Head of caudate nucleus (tissue), 42 donors: ENCODE measurements at places on chromosomes 3 and 15.

- DNase-seq: no peak
Measured at GRCh38 chr3:39013289-39013688, 38.5 kb downstream of the SCN11A start.

GRCh38 chr3:187935623-187936156 is 190.4 kb upstream of the BCL6 start:
- no peak for DNase-seq

GRCh38 chr15:64058279-64058678 is 12.0 kb upstream of the DAPK2 start:
- DNase-seq: no peak

- DNase-seq: no peak
Measured at GRCh38 chr3:120284747-120285507, at the start of gene GPR156. GPR156 (minus strand) TSS chr3:120285222; CDS start chr3:120244098, 41,124 bp downstream.

DNA sequence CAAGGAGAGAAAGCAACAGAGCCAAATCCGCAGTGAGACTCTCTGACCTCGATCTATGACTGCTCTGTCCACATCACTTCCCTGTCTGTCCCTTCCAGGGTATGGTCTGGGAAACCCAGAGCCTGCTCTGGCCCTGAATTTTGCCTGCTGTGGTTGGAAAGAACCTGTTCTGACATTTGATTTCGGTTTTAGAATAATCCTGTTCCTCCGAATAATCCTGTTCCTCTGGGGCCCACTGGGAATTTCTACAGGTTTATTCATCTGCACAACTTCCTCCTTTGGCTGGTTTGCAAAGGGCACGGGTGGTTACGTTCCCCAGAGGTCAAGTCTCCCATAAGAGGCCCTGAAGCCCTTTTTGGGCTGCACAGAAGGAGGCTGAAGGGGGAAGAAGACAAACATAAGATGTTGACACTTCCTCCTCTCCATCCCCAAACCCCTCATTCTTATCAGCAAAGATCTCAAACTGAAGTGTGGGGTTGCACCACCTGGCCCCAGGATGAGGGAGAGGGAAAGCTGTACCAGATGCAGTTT is 10.6 kb downstream of the LAMP3 start:
- no peak for DNase-seq

DNA sequence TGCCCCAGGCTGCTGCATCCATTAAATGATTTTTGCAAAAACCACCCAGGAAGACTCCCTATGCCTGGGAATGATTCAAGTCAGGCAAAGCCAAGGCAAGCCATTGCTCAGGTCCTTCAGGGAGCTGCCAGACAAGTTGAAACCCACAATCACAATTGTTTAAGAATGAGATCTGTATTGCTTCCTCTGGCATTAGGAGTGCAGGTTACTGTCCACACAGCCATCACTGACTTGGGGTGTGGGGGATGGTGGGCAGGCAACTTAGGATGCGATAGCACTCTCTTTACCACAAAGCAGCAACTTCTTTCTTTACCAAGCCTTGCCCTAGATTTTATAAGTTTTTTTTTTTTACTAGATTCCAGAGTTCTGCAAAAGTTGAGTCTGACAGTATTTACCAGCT is 15.0 kb upstream of the IL20RB start:
- DNase-seq: no peak

DNA sequence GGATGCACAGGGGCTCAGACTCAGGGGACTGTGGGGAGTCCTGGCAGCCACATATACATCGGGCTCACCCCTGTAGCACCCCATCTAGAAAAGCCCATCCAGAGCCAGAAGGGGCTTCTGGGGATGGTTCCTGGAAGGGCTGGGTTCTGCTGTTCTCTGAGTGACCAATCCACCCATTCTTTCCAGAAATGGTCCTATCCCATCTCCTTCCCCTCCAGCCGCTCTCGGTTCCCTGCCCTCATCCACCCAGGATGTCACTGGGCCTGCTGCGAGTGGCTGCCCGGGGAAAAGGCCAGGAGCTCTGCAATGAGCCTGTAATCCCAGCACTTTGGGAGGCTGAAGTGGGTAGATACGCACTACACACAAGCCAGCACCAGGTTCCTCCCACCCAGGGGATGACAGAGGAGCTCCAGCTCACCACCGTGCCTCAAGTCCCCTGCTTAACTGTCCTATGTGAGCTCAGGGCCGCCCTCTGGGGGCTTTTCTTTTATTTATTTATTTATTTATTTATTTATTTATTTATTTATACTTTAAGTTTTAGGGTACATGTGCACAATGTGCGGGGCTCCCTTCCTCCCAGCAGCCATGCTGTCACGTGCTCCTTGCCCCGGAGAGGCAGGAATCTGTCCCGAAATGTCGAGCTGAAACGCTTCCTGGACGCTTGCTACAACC is 13.6 kb upstream of the CSK start:
- DNase-seq: no peak

DNA sequence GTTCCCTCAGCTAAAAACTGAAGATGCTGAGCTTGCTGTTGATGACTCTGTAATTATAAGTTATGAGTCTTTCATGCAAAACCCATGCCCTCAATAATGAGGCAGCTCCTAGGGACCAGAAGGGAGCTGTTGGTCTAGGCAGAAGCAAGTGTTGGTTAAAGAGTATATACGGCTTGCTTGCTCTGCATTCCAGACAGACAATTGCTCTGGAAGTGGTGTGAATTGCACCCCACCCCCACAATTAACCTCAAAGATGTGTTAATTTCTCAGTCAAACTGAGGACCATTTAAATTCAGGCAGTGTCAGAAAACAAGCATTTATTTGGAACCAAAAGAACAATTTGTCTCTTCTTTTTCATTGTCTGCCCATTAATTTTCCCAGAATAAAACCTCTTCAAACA is 163.5 kb upstream of the EOMES start:
- DNase-seq: no peak

- DNase-seq: no peak
Measured at GRCh38 chr3:189171707-189172106, at the start of gene TPRG1. TPRG1 (plus strand) TSS chr3:189171971; CDS start chr3:189207385, 35,414 bp downstream.

DNA sequence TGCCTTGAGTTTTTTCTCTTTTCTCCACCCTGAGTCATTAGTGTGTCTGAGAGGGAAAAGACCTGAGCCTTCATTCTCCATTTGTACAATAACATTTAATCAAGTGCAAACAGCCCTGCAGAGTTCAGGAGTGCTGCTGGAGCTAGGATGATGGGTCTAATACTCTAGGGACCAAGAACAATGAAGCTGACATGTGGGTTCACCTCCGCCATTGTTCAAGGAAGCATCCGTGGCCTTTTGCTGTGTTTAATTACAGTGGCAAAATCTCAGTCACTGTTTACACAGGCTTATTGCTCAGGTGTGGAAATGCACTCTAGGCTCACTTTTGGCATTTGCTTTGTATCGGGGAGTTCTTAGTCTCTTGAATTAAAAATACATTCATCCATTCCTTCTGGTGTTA is 259.6 kb downstream of the LRTM1 start:
- DNase-seq: no peak

DNA sequence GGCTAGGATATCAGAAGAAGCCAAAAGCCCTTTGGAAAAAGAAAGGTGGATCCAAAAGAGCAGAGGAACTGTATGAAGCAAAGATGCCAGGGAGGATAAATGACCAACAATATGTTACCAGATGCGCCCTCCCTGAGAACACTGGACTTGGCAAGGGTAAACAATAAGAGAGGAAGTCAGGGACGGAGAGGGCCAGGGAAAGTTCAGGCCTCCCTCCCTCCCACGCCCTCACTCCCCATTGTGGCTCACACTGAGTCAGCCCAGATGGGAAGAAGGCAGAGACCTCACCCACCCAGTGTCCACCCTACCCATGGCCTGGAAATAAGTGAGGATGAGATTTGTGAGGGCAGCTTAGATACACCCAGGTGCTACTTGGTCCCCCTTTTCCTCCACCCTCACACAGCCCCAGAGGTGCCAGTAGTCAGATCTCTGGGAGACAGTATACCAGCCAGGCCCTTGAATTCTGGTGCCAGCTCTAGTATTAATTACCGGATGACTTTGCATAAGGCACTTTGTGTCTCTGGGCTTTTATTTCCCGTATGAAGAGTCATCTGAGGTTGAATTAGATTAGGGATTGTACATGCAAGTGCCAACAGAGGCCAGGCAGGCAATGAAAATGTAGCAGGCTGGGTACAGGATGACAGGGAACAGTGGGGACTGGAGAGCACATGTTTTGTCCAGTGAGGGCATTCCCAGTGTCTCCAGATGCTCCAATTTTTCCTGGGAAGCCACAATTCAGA is 35.1 kb upstream of the FRMD4B start:
- no peak for DNase-seq

- DNase-seq: no peak
Measured at GRCh38 chr15:53693729-53694475, 65.6 kb downstream of the WDR72 start.

DNA sequence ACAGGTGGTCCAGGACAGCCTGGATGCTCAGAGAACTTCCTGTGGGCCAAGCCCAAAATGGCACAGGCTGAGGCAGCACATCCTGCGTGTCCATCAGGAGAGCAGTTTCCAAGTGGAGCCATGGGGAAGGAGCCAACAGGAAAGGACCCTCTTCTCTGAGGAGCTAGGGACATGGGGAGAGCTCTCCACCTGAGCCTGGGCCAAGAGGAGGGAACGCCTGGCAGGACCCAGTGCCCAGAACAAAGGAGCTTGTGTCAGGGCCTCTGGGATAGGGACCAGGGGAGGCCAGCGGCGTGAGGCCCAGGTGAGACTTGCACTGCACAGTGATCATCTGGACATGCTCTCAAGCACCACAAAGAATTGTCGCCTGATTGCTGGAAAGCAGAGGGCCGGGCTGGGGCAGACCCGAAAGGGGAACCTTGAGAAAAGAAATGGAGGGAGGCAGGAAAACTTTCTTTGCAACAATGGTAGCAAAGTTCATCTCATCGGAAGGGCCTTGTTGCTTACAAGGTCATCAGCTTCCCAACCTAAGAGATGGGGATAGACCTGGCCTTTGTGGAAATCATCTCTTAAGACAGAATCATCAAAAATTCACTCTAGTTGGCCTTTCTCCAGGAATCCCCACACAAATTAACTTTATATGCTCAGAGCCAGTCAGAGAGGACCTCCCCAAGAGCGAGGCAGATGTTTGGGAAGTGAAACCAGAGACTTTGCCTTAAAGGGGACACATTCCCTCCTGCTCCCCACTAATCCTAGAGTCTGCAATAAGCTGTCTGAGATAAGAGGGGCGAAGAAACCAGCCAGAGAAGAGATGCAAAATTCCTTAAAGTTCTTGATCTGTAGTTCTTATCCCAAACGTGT is 47.7 kb upstream of the HES1 start:
- no peak for DNase-seq

GRCh38 chr3:111692593-111693552 is 97.7 kb upstream of the ZBED2 start:
- peak; percentile 32 for DNase-seq

- no peak for DNase-seq
Measured at GRCh38 chr3:30512576-30512975, 93.8 kb upstream of the TGFBR2 start.

DNA sequence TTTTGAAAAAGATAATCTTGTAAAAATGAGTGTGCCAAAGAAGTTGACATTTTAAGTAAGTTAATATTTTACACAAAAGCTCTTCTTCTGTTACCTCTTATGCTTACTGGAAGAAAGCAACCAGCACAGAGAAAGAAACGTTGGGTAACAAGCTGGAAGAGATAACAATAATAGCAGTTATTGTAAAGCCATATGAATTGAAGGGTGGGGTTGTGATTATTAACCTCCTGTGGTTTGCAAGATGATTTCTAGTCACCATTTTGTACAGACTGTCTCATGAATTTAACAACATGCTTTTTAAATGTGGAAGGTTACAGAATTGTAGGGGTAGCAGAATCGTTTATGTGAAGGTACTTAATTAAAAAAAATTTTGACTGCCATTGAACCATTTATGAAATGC is 9.2 kb downstream of the RAP2B start:
- no peak for DNase-seq

DNA sequence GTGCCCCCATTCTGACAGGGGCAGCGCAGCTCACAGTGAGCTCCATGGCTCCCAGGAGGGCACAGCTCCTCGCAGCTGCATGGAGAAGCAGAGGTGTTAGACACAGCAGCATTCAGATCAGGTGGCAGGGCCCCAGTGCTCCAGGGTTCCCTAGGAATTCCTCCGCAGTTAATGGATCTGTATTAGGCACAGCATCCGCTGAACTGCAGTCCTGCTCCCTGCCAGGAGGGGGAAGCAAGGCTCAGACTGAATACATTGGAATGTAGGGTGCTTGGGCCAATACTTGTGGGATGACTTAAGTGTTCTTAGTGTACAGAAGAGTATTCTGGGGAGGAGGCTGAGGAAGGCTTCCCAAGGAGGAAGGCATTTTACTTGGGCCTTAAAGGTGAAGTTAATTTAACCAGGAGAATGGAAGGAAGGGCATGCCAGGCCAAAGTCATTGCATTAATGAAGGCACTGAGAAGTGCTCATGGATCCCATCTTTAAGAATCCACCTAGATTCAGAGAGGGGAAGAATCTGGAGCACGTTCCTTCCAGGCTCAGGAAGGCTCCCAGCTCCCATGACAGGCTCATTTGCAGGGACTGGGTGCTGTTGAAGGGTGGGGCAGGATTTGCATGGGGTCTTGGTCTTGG is 111.6 kb downstream of the RAB11A start:
- no peak for DNase-seq

DNA sequence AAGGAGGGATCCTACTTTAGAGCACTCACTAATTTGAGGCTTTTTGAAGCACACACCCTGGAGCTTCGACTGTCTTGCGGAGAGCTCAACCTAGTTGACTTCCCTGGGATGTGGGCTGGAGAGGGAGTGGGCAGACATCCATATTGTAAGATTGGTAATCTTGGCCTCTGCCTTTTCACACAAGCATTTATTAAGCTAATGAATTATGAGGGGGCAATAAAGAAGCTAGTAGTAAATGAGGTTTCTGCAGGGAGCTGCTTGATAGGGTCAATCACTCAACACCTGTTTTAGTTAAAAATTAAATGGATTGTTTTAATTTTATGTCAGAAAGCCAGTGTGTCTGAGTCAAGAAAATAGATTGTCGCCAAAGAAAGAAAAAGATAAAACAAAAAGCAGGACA is 76.3 kb downstream of the PDZRN3 start:
- DNase-seq: no peak

DNA sequence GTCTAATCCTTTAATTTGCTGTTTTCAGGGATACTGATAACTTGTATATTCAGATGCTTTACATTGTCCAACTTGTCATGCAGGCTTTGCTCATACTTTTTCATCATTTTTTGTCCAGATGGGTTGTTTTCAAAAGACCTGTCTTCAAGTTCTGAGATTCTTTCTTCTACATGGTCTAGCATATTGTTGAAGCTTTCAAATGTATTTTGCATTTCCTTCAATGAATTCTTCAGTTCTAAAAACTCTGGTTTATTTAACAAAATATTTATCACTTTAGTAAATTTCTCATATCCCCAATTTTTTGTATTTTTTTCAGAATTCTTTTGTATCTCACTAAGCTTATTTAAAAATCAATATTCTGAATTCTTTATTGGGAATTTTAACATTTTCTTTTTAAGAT is 388.3 kb upstream of the IL12A start:
- DNase-seq: no peak
